ENCODE measurements at places on chromosomes 12 and 14.

DNA sequence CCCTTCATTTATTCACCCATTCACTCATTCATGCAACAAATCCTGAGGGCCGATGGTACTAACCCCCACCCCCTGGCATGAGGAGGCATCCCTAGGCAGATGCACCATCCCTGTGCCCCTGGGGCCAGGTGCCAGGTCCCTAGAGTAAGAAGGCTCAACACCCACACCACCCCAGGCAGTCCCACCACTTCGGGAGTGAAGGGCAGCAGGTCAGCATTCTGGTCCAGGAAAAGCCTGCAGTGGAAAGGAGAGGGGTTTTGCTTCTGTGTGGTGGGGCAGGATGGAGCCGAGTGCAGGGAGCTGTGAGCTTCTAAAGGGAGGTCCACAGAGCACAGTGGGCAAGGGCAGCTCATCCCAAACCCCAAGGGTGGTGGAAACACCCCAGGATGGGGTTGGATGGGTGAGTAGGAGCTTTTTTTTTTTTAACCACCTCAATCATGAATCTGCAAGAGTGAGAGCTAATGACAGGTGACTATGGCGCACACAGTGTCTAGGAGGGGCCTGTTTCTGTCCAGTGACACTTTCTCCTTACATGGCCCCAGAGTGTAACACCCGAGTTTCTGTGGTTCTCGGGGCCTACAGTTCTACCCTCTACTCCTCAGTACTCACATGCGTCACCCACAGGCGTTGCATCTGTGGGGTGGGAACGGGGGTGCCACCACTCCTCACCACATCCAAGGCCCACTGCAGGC is 414.3 kb downstream of the TMEM121 start:
- no peak for DNase-seq

DNA sequence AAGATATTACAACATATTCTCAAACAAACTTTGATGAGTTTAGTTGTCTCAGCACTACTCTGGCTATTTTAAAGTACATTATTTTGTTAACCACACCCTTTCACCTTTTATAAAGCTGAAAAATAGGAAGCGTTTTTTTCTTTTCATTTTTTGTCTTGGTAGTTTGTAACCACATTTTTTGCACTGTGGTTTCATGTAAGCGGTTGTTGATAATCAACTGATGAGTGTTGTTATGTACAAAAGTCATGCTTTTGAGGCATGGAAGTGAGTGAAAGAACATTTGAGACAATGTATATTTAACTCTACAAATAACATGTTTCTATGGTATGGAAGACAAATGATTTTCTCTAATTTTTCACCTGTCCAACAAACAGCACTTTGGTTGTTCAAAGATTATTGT is 52.1 kb upstream of the ATP2B1 start:
- DNase-seq, result no peak

DNA sequence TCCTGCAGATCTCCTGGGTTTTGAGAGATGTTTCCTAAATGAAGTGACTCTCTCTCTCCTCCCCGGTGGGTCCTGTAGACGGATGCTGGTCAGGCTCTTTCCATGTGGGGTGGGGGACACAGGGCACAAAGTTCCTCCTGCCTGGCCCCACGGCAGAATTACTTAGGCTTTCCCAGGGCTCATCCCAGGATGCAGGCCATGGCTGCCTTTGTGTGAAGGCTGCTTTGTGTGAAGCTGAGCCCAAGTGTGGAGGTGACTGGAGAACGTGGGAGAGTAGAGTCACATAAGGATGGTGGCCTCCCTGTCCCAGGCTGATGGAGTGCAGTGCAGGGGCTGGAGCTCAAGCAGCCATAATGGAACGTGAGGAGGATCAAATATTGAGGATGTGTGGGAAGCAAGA is 200.2 kb downstream of the ADGRD1 start:
- DNase-seq, result no peak

DNA sequence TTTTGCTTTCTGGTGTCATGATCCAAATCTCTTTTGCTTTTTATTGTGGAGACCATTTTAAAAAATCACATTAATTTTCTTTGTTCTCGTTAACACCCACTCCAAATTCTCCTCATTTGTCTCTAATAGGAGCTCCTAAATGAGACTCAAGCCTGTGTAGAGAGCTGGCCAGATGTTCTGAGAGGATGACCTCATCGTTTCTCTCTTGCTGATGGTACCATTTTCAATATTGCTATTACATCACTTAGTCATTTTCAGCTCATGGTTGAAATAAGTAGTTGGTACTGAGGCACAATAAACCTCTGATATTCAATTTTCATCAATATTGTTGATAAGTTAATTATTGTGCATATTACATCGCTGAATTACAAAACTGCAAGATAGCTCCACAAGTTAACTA is 31.5 kb downstream of the SPTB start:
- no peak for DNase-seq

GRCh38 chr12:16788506-16789203 is 182.7 kb upstream of the LMO3 start:
- no peak for DNase-seq

GRCh38 chr12:54240971-54241588 is 38.8 kb downstream of the CBX5 start:
- no peak for DNase-seq

DNA sequence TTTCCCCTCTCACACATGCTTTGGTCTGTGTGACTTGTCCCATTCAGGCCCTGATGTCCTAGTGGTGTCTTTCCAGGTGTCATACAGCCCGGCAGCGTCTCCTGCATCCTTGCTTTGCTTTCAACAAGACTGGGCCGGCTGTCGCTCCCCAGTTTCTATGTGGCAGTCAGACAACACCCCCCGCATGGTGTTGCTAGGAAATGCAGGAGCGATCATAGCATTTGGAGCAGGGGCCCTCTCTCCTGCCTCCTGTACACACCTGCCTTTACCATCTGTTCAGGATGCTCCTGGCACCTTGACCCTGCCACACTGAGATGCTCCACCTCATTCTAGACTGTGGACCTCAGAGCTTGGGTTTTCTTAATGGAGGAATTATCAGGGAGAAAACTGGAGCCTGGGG is 29.5 kb downstream of the CACNA1C start:
- no peak for DNase-seq

DNA sequence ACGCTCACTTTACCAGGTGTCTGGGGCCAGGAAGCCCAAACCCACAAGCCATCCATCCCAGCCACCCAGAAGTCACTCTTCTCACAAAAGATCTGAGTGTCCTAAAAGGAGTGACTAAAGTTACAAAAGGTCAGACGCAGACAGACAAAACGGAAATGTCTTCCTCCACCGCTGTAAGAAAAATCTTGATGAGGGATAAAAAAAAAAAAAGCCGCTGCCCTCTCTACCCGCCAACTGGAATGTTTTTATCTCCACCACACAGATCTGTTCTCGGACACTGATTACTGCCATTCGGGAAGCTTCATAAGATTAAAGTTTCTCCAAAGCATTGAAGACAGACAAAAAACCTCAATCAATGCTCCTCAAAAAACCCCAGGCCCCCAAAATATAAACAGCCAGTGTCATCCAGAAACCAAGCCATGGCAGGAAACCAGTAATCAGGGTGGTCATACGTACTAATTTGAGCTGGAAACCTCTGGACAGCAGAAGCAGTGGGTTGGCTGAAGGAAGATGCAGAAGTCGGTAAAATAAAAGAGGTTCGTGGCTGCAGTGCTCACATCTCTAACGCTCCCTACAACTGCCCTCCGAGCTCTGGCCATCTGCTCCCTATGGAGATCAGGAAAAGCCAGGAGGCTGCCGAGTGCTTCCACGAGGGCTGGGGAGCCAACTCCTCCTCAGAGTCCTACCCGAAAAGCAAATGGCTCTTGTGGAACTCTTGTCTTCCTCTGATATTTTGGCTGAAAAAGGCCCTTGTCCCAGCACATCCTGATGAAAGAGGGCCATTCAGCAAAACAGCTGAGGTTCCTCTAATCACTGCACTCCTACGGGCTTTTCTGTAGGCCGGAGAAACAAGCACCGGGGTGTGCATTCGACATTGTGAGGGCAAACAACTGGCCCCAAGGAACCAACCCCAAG is 30.3 kb downstream of the SSH1 start:
- DNase-seq, result no peak

- no peak for DNase-seq
Observed at GRCh38 chr12:69284131-69284530, 44.8 kb downstream of the CPSF6 start.

DNA sequence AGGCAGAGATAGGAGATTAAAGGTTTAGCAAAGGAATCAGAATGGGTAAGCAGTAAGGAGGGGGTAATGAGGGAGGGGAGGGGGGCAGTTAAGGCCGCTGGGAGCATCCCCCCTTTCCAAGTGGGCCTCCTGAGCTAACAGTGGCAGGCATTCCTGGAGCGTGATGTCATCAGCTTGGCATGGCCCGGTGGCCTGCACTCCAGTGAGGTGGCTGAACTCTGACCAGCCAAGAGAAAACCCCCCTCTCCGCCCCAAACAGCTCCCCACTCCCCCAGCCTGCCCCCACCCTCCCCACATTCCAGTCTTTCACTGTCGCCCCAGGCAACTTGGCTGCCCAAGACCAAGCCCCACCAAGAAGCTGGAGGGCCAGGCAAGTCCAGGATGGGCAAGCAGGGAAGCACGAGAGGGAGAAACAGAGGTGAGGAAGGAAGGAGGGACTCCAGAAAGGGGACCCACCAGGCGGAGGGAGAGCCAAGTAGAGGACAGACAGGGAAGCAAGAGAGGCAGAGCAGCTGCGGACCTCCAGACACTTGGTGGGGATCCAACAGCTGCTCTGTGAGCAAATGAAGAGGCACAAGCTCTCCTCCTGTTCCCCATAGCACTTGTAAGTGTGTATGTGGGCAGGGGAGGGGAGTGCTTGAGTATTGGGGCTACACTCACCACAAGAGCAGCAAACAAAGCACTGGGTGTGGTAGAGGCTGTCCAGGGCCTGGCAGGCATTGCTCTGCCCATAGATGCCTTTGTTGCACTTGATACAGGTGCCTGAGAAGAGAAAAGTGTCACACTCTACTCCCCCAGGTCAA is 4.5 kb downstream of the AJUBA start:
- DNase-seq, result no peak

GRCh38 chr12:109900752-109901580 is 892 bp downstream of the TCHP start:
- DNase-seq, result no peak

DNA sequence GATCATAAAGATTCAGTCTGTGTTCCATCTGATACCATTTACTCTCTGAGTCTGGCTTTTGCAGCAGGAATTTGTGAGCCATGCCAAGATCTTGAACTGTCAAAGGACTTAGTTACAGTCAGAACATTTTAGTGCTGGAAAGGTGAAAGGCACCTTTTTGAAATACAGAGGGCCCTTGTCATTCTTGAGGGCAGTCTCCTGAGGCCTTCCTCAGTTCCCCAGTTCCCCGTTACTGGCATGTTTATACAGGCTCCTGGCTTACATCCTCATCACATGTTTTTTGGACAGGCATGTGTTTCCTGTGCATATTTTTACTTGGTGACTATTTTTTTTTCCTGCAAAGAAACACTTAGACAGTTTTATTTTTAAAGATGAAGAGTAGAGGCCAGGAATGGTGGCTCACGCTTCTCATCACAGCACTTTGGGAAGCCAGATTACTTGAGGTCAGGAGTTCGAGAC is 21.0 kb downstream of the CFAP54 start:
- no peak for DNase-seq

DNA sequence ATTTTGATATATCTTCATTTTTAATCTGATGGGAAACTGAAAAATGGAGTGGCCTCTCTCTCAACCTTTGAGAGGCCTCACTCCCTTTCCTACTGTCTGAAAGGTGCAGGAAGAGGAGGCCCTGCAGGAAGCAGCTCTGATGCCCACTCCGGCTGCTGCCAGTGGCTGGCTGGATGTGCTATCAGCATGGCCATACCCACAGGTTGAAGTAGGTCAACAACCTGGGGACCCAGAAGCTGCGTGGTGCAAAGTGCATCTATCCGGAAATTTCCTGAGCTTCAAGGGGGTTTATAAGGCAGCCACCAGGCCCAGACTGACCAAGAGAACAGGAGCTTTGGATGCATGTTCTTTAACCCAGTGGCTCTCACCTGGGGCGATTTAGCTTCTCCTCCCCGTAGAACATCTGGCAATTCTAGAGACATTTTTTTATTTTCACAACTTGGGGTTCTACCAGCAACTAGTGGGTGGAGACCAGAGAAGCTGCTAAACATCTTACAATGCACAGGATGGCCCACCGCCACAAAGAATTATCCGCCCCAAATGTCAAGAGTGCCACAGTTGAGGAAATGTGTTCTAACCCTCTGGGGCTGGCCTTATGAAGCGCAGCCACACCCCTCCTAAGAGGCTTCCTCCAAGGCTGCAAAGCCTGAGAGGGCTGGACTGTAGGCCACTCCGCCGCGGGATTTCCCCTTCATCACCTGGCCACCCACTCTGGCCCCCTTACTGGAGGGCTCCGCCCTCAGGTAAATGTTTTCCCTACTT is 8.2 kb upstream of the BATF start:
- peak; percentile 20 for DNase-seq

DNA sequence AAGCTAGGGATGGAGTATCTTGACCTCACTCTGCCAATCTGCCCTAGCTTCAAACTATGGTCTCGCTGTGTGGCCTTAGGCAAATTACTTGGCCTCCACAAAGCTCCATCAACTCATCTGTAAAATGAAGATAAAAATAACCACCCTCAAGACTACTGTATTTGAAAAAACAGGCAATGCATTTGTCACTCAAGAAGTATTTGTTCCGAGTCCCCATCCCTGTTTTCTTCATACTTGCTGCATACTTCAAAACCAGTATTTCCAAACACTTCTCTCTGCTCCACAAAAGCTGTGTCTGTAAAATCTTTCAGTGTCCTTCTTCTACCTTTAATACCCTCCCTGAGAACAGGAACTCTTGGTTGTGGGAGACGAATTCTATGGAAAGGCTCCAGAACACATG is 47.9 kb downstream of the GTF2A1 start:
- DNase-seq, result no peak

DNA sequence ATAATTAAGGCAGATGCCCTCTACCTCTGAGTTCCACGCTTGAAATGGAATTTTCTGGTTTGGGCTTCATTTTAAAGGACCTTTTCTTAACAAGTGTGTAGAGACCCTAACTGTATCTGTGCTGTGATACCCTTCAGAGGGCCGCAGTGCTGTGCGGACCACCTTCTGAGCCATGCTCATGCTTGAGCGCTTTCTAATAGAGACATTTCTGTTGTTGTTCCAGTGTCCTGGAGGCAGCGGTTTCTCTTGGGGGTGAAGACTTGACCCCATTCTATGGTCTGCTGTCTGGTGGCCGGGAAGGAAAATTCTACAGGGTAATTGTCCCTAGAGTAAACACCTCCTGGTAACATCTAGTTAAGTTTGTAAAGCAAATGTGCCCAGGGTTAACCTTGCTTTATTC is 46.7 kb upstream of the BCL7A start:
- DNase-seq, result no peak

GRCh38 chr12:32179011-32179395 is 72.4 kb downstream of the BICD1 start:
- DNase-seq, result no peak

DNA sequence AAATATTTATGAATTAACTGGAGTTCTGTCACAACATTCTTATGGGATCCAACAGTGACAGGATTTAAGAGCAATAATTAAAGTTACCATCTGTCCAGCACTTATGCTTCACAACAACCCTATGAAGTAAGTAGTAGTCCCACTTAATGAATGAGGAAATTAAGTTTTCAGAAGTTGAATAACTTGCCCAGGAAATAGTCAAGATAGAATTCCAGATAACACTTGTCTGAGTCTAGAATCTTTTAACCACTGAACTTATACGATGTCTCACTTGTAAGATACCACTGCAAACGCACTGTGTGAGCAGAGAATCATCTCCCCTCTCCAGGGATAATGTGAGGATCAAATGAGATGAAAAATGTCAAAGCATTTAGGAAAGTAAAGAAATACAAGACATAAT is 3.3 kb upstream of the TTC9 start:
- DNase-seq, result no peak

- DNase-seq, result no peak
Observed at GRCh38 chr12:110351119-110351518, 52.4 kb downstream of the ANAPC7 start.

Measured in activated effector memory CD4-positive, alpha-beta T cell treated with Interleukin-2 at 50 U/mL for 16 hours (primary cell).